OCI-LY7 (cell line): ENCODE measurements at places on chromosomes 13 and 19.
A peak's percentile ranks its signal among the peaks of the same experiment; 100 is the strongest.

- DNase-seq, result no peak
Measured at GRCh38 chr13:24663586-24663985, 16.6 kb upstream of the ATP12A start.

GRCh38 chr19:16525751-16526481 is 16.3 kb downstream of the CHERP start:
- no peak for DNase-seq

DNA sequence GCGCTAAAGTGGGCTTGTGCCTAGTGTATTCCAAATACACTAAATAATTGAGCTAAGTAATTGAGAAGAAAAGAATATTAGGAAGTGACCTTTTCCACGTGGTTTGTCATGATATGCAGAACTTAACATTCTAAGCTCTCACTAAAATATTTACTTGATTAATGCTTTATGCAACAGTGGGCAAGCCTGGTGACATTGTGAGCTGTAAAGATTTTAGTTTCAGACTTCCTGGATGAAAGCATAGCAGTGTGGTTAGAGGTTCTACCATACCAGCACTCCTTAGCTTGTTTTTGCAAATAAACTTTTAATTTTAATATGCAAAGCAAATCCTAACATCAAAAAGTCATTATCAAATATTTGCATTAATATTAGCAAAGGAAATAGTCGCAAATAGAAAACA is 1065.1 kb upstream of the SPRY2 start:
- no peak for DNase-seq

DNA sequence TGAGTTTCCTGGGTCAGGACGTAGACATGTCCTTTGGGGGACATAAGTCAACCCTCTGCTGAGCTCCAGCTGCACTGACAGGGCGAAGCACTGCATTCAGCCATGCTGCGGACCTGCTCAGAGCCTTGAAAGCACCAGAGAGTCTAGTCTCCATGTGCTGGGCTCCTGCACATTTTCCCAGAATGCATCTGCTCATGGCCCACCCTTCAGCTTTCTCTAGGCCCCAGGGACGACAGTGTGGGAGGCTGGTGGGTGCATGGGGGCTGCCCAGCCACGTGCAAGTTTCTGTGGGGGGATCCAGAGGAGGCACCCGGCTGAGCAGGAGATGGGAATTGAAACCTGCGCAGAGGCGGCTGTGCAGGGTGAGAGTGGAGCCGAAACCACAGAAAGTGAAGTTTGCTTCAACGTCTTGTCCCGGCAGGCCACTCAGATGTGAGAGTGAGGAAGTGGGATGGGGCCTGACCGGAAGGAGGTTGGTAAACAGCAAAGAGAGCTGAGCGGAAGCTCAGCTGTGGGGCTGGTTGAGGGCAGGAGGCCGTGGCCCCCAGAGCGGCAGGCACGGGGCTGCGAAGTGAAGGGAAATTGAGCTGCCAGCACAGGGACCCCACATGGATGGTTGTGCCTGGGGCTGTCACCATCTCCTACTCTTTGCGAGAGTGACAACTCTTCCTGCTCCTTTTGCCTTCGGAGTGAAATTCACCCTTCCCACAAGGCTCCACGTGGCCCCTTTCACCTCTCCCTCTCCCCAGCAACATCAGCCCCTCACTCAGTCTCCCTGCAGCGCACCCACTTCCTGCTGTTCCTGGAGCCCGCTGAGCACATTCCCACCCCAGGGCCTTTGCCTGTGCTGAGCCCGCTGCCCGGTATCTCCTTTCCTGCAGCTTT is 11.8 kb downstream of the PGLS start:
- peak; percentile 97 for DNase-seq

DNA sequence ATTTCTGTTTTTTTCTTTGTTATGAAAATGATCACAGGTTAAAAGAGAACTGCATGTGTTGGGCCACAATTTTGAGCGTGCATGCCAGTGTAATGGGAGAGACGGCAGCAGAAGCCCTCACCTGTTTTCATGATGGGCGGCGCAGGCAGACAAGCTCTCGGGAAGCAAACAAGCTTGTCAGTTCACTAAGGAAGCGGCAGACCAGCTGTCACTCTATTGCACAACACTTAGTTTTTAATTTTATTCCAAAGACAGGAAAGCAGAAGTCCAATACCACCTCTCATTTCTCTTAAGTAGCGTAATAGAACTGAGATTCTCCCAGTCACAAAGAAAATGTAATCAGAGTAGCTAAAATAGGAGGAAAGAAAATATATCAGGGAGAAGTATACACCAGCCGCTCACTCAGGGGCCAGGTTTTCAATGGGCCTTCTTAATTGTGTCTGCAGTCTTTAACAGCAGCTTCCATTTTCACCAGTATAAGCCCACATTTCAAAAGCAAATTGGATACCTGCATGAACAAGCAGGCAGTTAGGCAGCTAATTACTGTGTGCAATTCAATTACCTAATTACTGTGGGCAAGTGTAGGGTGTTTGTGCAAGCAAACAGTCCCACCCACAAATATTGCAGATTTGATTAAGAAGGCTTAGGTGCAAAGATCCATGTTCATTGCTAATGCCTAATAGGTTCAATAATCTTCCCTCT is 711.4 kb downstream of the DIAPH3 start:
- no peak for DNase-seq

- no peak for DNase-seq
Measured at GRCh38 chr19:49247676-49248075, 77.3 kb downstream of the SLC6A16 start.

DNA sequence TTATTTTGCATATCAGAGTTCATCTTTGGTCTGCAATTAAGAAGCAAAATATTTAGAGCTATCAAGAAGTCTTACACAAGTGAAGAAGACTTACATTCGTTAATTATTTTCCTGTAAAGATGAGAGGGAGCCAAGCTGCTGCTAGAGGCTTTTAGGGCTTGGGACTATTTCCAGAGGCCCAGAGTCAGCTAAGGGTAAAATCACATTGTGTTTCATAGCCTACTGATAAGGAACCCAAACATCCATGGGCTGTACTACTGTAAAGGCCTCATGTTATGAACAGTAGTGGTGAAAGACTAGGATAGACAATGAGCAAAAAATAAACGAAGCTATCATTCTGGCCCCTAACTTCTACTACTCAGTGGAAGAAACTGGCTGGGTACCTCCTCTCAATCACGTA is 10.9 kb upstream of the TEX30 start:
- DNase-seq, result no peak

- no peak for DNase-seq
Measured at GRCh38 chr13:24183741-24184182, 23.2 kb downstream of the SPATA13 start.

DNA sequence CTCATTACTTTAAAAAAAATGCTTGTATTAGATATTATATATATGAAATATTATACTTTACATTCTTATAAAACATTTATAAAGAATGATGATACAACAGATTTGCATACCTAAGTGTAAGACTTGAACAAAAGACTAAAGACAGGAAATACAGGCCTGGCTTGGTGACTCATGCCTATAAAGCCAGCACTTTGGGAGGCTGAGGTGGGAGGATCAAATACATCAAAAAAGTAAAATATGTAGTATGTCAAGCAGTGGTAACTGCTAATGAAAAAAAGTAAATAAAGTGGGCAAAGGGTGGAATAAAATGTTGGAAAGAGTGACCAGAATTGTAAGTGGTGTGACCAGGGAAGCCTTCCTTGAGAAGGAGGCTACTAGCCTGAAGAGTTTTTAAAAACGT is 133.7 kb downstream of the GGACT start:
- DNase-seq, result no peak

DNA sequence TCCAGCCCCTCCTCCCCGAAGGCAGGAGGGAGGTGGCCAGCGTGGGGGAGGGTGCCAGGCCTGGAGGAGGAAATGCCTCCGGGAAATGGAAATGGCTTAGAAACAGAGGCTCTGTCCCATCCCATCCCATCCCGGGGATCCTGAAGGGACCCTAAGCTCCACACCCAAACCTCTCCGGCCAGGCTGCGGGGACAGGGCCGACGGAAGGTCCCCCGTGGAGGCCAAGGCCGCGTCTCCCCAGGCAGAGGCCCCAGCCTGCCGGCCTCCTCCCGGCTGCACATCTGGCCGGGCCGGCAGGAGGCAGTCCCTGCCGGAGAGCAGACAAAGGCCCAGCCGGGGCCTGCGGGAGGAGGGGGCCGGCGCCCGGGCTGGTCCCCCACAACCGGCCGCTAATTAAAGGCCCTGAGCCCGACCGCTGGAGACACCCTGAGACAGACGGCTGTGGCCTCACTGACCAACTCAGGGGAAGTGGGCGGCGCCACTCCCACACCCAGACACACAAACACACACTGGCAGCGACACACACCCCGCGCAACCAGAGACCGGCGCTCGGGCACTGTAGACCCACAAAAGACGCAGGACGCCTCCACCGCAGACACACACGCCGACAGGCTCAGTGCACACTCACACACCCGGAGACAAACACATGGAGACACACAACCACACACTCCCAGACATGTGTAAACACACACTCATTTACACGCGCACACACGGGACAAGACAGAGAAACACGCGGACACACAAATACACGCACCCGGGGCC is 1.1 kb downstream of the ADAMTS10 start:
- DNase-seq, result no peak

DNA sequence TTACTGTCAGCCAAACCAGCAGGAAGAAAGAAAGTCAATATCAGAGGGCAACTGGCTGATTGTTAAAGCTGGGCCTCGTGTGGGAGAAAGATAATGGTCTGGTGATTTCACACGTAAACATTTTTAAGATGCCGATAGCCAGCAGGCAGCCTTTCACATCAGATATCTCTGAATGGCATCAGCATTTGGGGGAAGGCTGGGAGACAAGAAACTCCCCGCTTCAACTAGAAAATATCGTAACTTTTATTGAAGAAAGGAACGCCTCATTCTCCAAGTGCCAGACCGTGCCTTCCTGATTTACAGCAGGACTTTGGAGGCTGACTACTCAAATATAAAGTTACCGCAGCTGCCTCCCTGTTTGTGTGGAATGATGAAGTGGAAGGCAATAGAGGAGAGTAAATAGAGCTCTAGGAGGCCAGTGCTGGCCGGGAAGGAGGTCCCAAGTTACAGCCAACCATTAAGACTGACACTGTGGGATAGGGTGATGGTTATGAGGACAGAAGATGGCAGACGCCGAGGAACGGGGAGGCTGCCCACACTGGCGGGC is 284.3 kb upstream of the MAB21L1 start:
- DNase-seq, result no peak

DNA sequence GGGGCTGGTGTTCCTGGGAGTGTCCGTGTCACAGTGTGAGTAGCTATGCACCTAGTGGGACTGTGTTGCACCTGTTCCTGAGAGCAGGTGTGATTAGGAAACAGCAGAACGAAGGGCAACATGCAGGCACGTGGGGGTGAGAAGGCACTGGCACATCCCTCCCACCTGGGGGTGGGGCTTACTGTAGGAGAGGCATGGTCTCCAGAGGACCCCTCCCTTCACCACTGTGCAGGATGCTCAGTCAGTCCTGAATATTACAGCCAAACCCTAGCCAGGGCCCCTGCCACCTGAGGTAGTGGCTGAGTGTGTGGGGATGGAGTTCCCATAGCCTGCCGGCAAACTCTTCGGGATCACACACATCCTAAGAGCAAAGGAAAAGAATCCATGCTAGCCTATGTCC is 99.2 kb downstream of the ZDHHC20 start:
- no peak for DNase-seq

- no peak for DNase-seq
Measured at GRCh38 chr19:1169921-1170885, 3.9 kb downstream of the SBNO2 start.

- no peak for DNase-seq
Measured at GRCh38 chr13:22235285-22235949, 564.5 kb downstream of the FGF9 start.

DNA sequence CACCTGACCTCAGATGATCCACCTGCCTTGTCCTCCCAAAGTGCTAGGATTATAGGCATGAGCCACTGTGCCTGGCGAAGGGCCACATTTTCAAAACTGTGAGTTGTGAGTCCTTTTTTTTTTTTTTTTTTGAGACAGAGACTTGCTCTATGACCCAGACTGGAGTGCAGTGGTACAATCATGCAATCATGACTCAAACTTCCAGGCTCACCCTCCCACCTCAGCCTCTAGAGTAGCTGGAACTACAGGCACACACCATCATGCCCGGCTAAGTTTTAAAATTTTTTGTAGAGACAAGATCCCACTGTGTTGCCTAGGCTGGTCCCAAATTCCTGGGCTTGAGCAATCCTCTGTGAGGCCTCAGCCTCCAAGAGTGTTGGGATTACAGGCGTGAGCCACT is 3.8 kb upstream of the MYPOP start:
- DNase-seq, result no peak

DNA sequence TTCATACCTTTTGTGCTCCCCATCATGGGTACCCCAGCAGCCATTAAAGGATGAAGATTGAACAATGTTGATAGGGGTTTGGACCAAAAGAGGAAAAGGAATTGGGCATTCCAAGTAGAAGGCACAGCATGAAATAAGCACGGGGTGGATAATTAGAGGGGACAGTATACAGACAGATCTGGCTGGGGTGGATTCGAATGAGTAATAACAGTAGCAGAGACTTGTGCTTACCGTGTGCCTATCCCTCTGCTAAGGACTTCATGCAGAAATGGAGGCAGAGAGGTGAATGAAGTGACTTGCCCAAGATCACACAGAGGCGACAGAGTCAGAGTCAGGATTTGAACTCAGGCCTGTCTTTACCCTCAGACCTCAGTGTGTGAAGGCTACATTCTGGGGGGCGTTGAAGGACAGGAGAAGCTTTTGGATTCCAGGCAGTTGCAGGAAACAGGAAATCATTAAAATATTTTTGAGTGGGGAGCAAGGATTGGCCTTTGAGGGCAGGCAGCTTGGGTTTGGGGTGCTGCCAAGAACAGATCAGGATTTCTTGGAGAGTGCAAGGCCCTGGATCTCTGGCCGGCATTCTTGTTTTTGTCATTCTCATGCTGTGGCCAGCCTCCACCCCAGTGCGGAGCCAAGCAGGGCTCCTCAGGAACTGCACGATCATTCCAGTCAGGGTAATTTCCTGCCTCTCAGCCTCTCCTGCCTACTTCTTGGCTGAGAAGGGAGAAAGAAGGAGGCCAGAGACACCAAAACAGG is 18.7 kb downstream of the PAF1 start:
- DNase-seq, result no peak

GRCh38 chr19:15297416-15298224 is 34.7 kb downstream of the BRD4 start:
- peak; percentile 75 for DNase-seq

DNA sequence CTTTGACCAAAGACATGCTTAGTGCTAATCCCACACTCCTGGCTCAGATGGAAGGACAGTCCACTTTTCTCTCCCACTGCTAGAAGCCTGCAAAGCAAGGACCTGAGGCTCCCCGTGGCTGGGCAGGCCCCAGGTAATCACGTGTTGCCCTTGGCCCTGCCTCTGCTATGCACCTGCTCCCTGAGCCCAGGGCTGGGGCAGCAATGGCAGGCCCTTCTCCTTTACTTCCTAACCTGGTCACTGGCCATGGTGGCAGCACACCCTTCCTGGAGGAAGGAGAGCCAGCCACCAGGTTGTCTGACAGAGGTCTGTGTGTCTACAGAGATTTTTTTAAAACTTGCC is 27.9 kb upstream of the ZNF492 start:
- no peak for DNase-seq

DNA sequence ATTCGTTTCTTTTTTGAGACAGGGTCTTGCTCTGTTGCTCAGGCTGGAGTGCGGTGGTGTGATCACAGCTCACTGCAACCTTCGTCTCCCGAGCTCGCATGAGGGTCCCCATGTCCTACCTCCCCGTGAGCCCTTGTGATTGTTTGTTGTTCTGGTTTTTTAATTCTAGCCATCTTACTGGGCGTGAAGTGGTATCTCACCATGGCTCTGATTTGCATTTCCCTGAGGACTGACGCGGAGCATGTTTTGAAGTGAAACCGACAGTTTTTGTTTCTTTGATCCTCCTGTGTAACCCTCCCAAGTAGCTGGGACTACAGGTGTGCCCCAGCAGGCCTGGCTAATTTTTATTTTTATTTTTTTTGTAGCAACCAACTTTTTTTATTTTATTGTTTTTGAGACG is 21.7 kb downstream of the GNG7 start:
- peak; percentile 92 for DNase-seq
